ENCODE measurements at places on chromosomes 2 and 18. TPM values are rescaled to one million over a fixed set of nuclear protein-coding genes. Genes with fewer than 3 reads are reported as not detected.

DNA sequence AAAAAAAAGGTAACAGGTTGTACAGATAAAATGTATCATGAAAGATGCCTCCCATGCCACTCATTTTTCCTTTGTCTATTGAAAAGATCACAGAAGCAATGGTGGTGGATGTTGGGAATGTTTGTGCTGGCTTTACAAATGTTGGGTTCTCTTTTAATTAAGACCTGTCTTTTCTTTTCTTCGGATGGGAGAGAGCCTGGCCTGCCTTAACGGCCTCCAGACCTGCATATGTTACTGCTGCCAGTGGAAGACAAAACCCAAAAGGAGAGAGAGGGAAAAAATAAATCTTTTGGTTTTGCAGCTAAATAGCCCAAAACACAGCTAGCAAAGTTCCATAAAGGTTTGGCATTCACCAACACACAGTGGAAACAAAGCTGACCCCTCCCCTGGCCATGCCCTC lies 50.5 kb upstream of the FZD7 start:
- no peaks in the 10 kb centered on the region for H3K27me3 ChIP-seq
- DNase-seq: no peak
- H3K4me1 ChIP-seq: peaks cover 2% of the 10 kb centered on the region
- no peaks in the 10 kb centered on the region for H3K36me3 ChIP-seq
- no peak overlapping the region for H3K27ac ChIP-seq

DNA sequence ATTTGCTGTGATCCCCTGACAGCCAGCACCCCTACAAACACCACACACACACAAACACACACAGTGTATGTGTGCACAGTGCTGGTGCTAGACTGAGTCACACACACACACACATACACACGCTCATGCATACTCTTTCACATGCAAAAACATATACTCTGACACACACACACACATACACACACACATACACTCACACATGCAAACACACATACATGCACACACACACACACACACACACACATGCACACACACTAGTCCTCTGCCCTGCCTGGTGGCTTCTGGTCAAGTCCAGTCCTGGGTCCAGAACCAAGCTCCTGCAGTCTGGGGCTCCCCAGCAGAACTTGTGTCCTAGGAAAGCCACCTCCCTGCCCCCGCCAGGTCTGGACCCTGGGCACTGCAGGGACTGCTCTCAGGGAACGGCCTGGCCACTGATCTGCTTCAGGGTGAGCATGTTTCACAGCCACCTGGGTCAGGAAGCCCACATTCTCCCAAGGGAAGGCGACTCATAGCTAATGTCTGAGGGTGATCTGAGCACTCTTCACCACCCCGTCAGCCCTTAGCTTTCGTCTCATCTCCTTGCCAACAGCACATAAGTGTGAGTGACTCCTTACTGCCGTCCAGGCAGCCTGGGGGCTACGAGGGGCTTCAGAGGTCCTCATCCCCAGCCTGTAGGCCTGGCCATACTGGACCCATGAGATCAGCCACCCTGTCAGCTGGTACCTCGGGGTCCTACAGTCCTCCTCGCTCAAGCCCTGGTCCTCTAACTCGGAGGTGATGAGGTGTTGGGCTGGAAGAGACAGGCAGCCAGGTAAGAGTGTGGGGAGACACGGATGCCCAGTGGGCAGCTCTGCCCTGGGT lies 88.1 kb downstream of the MCFD2 start:
- no peak overlapping the region for H3K27ac ChIP-seq
- DNase-seq: no peak
- H3K36me3 ChIP-seq: no peaks in the 10 kb centered on the region
- no peaks in the 10 kb centered on the region for H3K27me3 ChIP-seq
- no peaks in the 10 kb centered on the region for H3K4me1 ChIP-seq

- DNase-seq: peak; percentile 67
- no peaks in the 10 kb centered on the region for H3K27me3 ChIP-seq
Measured at GRCh38 chr2:165691615-165692014, 102.4 kb downstream of the GALNT3 start.

The TUBA3D gene
- 0.18 TPM for total RNA-seq

GRCh38 chr2:62895632-62896009 lies 155.0 kb upstream of the OTX1 start:
- no peaks in the 10 kb centered on the region for H3K36me3 ChIP-seq
- H3K4me1 ChIP-seq: no peaks in the 10 kb centered on the region
- no peak for DNase-seq
- H3K27ac ChIP-seq: no peak overlapping the region
- no peaks in the 10 kb centered on the region for H3K27me3 ChIP-seq
- no peak overlapping the region for H3K4me3 ChIP-seq

- no peak overlapping the region for H3K4me3 ChIP-seq
- no peaks in the 10 kb centered on the region for H3K36me3 ChIP-seq
- DNase-seq: no peak
- no peaks in the 10 kb centered on the region for H3K4me1 ChIP-seq
- no peaks in the 10 kb centered on the region for H3K27me3 ChIP-seq
- no peak overlapping the region for H3K27ac ChIP-seq
Measured at GRCh38 chr2:31324016-31324633, 90.2 kb downstream of the EHD3 start.

GRCh38 chr2:60047347-60047746 lies 506.1 kb downstream of the BCL11A start:
- H3K4me1 ChIP-seq: peaks cover 1% of the 10 kb centered on the region
- no peaks in the 10 kb centered on the region for H3K27me3 ChIP-seq
- no peak overlapping the region for H3K4me3 ChIP-seq
- H3K27ac ChIP-seq: no peak overlapping the region

DNA sequence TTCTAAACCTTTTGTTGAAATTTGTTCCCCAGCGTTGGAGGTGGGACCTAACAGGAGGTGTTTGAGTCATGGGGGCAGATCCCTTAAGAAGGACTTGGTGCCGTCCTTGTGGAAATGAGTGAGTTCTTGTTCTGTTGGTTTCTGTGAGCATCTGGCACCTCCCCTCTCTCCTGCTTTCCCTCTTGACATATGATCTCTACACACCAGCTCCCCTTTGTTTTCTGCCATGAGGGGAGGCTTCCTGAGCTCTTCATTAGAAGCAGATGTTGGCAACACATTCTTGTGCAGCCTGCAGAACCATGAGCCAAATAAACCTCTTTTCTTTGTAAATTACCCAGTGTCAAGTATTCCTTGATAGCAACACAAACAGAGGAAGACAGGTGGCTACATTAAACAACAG lies 23.8 kb downstream of the NABP1 start:
- H3K4me3 ChIP-seq: no peak overlapping the region
- H3K27ac ChIP-seq: no peak overlapping the region
- no peaks in the 10 kb centered on the region for H3K4me1 ChIP-seq
- H3K36me3 ChIP-seq: no peaks in the 10 kb centered on the region
- DNase-seq: no peak

The ABCB11 gene
- not detected for total RNA-seq

GRCh38 chr2:46547223-46548102 lies 68.1 kb downstream of the TMEM247 start:
- no peaks in the 10 kb centered on the region for H3K27me3 ChIP-seq
- H3K4me3 ChIP-seq: no peak overlapping the region
- H3K4me1 ChIP-seq: no peaks in the 10 kb centered on the region
- H3K36me3 ChIP-seq: peaks cover 9% of the 10 kb centered on the region
- no peak overlapping the region for H3K27ac ChIP-seq

The IL1RN gene
- total RNA-seq: not detected

DNA sequence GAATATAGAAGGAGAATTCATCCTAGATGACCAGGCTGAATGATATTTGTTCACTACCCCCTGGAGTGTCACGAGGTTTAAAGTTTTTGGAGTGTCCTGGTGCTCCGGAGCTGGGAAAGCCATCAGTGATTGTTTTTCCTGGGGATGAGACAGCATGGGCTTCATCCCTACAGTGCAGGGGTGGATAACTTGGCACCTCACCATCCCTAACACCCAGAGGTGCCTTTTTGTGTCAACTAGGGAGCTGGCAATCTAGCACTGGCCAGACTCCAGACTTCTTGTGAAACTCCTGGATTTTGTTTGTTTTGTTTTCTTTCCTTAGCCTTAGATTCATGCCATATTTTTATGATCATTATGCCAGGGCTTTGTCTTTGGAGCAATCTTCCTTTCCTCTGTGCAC lies 164.8 kb downstream of the PRKCE start:
- H3K36me3 ChIP-seq: no peaks in the 10 kb centered on the region
- H3K4me1 ChIP-seq: no peaks in the 10 kb centered on the region
- DNase-seq: no peak

- H3K4me1 ChIP-seq: no peaks in the 10 kb centered on the region
- H3K4me3 ChIP-seq: no peak overlapping the region
- no peaks in the 10 kb centered on the region for H3K36me3 ChIP-seq
- H3K27ac ChIP-seq: no peak overlapping the region
- peak; percentile 86 for DNase-seq
Measured at GRCh38 chr18:48896875-48897511, 53.8 kb downstream of the SMAD7 start.

GRCh38 chr18:8786483-8787370 lies 81.4 kb downstream of the MTCL1 start:
- H3K4me1 ChIP-seq: peaks cover 8% of the 10 kb centered on the region
- no peaks in the 10 kb centered on the region for H3K27me3 ChIP-seq
- no peak for DNase-seq
- H3K27ac ChIP-seq: no peak overlapping the region
- H3K4me3 ChIP-seq: no peak overlapping the region
- peaks cover 64% of the 10 kb centered on the region for H3K36me3 ChIP-seq

- peaks cover 2% of the 10 kb centered on the region for H3K4me1 ChIP-seq
- no peaks in the 10 kb centered on the region for H3K27me3 ChIP-seq
- H3K36me3 ChIP-seq: peaks cover 3% of the 10 kb centered on the region
Measured at GRCh38 chr2:213187386-213187785, 36.0 kb upstream of the IKZF2 start.

DNA sequence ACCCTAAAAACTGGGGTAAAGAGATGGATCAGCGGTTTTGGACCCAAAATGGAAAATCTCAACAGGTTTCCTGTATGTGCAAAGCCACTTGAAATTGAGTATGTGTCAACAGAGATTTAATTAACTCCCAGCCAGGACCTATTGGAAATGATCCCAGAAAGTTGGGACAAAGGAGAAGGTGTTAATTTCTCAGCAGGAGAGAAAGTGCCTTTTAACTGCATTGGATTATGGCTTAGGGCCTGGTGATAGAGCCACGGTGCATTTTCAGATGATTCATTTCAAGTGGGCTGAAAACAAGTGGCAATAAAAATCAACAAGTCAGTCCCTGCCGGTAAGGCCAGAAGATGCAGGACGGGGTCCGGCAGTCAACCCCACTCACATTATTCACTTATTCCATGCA lies 80.2 kb upstream of the BCL11A start:
- DNase-seq: no peak
- H3K27me3 ChIP-seq: no peaks in the 10 kb centered on the region
- no peaks in the 10 kb centered on the region for H3K4me1 ChIP-seq
- no peaks in the 10 kb centered on the region for H3K36me3 ChIP-seq
- no peak overlapping the region for H3K4me3 ChIP-seq
- no peak overlapping the region for H3K27ac ChIP-seq

- H3K27ac ChIP-seq: no peak overlapping the region
- H3K4me1 ChIP-seq: no peaks in the 10 kb centered on the region
- no peak overlapping the region for H3K4me3 ChIP-seq
- H3K36me3 ChIP-seq: no peaks in the 10 kb centered on the region
- H3K27me3 ChIP-seq: no peaks in the 10 kb centered on the region
- DNase-seq: no peak
Measured at GRCh38 chr2:175034716-175035115, 29.5 kb upstream of the CHN1 start.

- H3K27me3 ChIP-seq: no peaks in the 10 kb centered on the region
- H3K4me1 ChIP-seq: no peaks in the 10 kb centered on the region
- H3K27ac ChIP-seq: no peak overlapping the region
- no peak for DNase-seq
- H3K36me3 ChIP-seq: no peaks in the 10 kb centered on the region
- H3K4me3 ChIP-seq: no peak overlapping the region
Measured at GRCh38 chr2:240919161-240919781, 13.1 kb downstream of the CROCC2 start.

DNA sequence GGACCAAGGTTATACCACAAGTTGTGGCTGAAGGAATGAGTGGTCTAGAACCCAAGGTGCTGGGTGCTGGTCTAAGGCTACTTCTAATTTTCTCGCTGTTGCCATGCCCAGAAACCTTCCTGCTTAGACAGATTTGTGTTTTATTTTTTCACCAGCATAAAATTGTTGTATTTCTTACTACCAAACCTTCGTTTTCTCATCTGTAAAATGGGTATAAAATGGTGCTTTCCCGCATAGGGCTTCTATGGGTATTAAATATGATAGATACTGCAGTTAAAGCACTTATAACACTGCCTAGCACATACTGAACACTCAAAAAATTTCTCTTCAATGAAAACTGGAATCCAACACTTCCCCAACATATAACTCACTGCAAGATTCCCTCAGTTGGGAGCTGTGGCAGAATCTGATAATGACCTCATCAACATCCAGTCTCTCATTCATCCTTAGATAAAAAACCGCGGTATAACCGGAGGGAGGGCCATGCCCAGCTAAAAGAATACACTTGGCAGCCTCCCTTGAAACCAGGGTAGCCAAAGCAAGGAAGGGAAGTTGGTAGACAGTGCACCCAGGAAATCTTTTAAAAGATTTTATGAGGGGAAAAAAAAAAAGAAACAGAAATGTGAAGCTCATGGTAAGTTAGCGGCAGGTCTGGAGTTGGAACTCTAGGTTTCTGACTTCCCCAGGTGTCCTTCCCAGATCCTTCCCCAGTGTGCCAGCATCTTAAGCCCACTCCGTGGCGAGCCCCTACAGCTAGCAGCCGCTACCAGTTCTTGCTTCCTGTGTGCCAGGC lies 1.2 kb downstream of the NEMP2 start:
- DNase-seq: no peak
- H3K4me3 ChIP-seq: peak overlapping the region; percentile 77
- H3K27me3 ChIP-seq: no peaks in the 10 kb centered on the region
- H3K27ac ChIP-seq: peak overlapping the region; percentile 44

DNA sequence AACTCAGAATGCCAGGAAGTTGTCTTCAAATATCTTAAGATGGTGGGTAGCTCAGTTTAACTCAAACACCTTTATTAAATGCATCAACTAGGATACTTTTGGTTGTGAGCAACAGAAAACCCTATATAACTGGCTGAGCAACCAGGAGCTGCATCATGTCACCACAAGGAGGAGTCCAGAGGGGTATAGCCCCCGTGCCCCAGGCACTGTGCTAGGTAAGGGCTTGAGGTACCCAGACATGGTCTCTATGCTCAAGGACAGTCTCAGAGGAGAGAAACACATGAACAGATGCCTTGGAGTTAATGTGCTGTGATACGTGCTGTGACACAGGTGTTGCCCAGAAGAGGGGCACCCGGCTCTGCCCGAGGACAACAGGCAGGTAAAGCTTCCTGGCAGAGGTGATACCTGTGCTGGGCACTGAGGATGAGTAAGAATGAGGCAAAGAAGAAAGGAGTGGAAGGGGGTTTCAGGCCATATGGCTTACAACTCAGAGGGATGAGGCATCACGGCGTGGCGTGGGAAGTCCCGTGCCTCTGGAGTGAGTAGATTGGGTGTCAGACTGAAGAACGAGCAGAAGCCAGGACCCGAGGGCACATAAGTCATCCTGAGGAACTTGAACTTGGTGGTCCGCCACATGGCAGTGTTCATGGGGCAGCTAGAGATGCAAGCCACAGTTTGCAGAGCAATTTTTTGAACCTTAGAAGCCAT lies 32.0 kb upstream of the CAB39 start:
- DNase-seq: no peak
- H3K27ac ChIP-seq: no peak overlapping the region
- no peaks in the 10 kb centered on the region for H3K4me1 ChIP-seq
- no peak overlapping the region for H3K4me3 ChIP-seq
- H3K36me3 ChIP-seq: peaks cover 12% of the 10 kb centered on the region
